HCT116 (cell line): ENCODE measurements at places on chromosomes 3 and 15.

- no peak for DNase-seq
Observed at GRCh38 chr3:30549600-30549999, 56.8 kb upstream of the TGFBR2 start.

- DNase-seq: peak; percentile 51
Observed at GRCh38 chr3:41893977-41894376, 67.9 kb downstream of the ULK4 start.

DNA sequence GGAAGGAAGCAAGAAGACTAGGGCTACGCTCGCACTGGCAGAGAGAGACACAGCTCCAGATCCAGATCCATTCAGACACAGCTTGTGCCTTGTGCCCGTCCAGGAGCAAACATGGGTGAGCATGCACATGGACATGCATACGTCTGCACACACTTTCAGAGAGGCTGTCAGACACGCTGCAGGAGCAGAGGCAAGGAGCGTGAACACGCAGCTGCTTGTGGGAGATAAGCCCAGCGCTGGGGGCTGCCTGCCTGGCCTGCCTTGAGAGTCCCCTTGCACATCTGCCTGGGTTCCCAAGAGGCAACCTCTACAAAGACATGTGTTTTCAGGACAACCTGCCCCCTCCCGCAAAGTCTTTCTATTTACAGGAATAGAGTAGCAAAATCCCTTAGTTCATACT is 13.6 kb upstream of the BAHD1 start:
- DNase-seq: no peak

- DNase-seq: no peak
Observed at GRCh38 chr3:15319575-15319974, 12.8 kb downstream of the SH3BP5 start.

GRCh38 chr3:71498543-71498942 is 85.0 kb downstream of the FOXP1 start:
- DNase-seq: no peak
